ENCODE measurements at places on chromosomes 4 and X. TPM values are rescaled to one million over a fixed set of nuclear protein-coding genes. Genes with fewer than 3 reads are reported as not detected.

DNA sequence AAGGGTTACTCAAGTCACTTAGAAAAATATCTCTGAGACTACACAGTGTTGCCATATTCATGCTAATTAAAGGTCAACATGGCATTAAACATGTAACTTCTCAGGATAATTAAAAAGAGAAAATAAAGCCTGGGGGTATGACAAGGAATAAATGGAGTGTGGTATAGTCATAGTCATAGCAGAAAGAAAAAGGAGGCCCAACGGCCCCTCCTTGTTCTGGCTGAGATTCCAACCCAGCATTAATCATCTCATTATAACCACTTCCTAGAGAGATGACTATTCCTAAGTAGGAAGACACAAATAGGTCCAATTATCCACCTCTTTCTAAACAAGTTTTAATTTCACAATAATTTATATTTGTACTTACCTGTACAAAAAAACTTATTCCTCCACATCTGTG, 778.4 kb upstream of the AADAT start:
- H3K4me1 ChIP-seq = no peaks in the 10 kb centered on the region
- no peaks in the 10 kb centered on the region for H3K36me3 ChIP-seq
- H3K27me3 ChIP-seq = no peaks in the 10 kb centered on the region
- H3K27ac ChIP-seq = no peak overlapping the region
- no peak for DNase-seq

DNA sequence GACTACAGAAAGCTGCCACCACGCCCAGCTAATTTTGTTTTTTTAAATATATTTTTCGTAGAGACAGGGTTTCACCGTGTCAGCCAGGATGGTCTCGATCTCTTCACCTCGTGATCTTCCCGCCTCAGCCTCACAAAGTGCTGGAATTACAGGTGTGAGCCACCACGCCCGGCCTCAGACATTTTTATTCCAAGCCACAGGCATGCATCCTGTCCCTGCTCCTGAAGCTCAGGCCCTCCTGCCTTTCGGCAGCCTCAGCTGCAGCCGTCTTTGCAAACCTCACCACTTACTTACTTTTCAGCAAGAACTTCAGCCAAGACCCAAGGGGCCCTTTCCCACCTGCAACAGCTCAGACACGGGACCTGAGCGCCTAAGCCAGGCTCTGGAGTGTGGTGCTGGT, 26.0 kb downstream of the FAM53A start:
- no peaks in the 10 kb centered on the region for H3K27me3 ChIP-seq
- no peaks in the 10 kb centered on the region for H3K4me1 ChIP-seq
- H3K4me3 ChIP-seq = no peak overlapping the region
- H3K27ac ChIP-seq = no peak overlapping the region

DNA sequence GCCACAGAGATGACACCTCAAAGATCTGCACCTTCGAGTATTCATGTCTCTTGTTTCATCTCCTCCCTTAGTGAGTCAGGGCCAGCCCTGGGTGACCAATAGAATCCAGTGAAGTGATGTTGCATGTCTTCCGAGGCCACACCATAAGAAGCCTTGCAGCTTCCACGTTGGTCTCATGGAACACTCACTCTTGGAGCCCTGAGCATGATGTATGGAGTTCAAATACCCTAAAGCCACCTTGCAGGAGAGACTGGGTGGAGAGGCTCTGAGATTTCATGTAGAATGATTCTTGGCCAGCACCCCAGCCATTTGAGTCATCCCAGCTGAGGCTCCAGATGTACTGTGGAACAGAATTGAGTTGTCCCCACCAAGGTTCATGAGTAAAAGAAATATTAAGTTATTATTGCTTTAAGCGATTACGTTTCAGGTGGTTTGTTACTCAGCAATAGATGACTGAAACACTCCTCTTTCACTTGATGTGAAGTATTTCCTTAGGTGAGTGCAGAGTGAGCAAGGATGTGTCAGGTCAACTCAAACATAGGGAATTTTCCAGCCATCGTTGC, 5.0 kb upstream of the RP2 start:
- H3K27ac ChIP-seq = no peak overlapping the region
- no peak overlapping the region for H3K4me3 ChIP-seq
- no peak for DNase-seq
- H3K27me3 ChIP-seq = no peaks in the 10 kb centered on the region
- H3K4me1 ChIP-seq = no peaks in the 10 kb centered on the region
- no peaks in the 10 kb centered on the region for H3K36me3 ChIP-seq

DNA sequence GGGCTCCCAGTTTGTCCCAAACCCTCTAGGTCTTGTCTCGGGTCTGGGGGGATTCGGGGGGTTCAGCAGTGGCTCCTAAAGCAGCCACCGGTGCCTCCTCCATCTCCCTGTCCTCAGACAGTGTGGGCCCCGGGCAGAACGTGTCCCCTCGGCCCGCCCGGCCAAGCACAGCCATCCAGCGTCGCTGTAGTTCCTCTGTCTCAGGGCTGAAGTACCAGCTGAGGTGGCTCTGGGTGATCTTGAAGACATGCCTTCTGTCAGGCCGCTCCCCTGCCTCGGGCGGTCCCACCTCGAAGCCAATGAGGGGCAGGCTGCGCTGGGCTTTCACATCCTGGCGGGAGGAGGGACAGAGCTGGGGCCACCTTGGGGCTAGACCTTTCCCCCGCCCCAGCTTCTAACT, 5.9 kb downstream of the TSR2 start:
- H3K36me3 ChIP-seq = peaks cover 17% of the 10 kb centered on the region
- no peaks in the 10 kb centered on the region for H3K27me3 ChIP-seq
- no peak for DNase-seq
- no peak overlapping the region for H3K27ac ChIP-seq
- H3K4me3 ChIP-seq = no peak overlapping the region
- H3K4me1 ChIP-seq = peaks cover 11% of the 10 kb centered on the region

DNA sequence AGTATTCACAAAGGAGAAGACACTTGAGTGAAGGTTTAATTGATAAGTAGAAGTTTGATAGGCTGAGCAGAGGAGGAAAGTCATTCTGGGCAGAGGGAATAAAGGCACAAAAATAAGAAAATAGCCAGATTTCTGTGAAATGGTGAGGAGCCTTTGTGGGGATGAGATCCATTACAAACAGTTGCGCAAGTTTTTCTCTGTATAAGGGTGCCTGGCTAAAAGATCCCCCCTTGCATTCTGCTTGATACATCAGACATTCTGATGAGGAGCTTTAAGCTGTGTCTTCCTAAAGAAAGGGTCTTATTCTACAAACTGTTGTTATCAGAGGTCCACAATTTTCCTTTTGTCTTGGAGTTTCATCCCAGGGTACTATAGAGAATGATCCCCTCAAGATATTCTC, 112.0 kb downstream of the ARHGAP36 start:
- H3K36me3 ChIP-seq = no peaks in the 10 kb centered on the region
- no peak overlapping the region for H3K27ac ChIP-seq
- H3K4me1 ChIP-seq = no peaks in the 10 kb centered on the region
- no peak for DNase-seq
- H3K4me3 ChIP-seq = no peak overlapping the region
- peaks cover 18% of the 10 kb centered on the region for H3K27me3 ChIP-seq

DNA sequence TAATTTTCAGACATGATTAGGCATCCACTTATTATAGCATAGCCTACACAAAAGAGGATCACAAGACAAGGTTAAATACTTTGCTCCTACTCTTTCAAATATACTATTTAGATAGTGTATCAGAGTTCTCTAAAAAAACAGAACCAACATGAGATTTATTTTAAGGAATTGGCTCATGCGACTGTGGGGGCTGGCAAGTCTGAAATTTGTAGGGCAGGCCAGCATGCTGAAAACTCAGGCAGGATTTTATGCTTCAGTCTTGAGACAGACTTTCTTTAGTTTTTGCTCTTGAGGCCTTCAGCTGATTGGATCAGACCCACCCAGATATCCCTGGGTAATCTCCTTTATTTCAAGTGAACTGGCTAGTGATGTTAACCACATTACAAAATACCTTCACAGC, 169.5 kb downstream of the MAML3 start:
- no peak overlapping the region for H3K27ac ChIP-seq
- H3K27me3 ChIP-seq = no peaks in the 10 kb centered on the region
- H3K36me3 ChIP-seq = peaks cover 12% of the 10 kb centered on the region

GRCh38 chr4:27101126-27101525, 240.5 kb downstream of the STIM2 start:
- no peak for DNase-seq
- H3K4me1 ChIP-seq = peaks cover 10% of the 10 kb centered on the region
- H3K27ac ChIP-seq = no peak overlapping the region
- H3K27me3 ChIP-seq = no peaks in the 10 kb centered on the region
- no peak overlapping the region for H3K4me3 ChIP-seq

Gene PRICKLE3
- total RNA-seq = 4.2 TPM

- no peak overlapping the region for H3K4me3 ChIP-seq
- DNase-seq = no peak
- H3K27me3 ChIP-seq = no peaks in the 10 kb centered on the region
- H3K27ac ChIP-seq = no peak overlapping the region
Measured at GRCh38 chrX:115413246-115413878, 123.8 kb downstream of the LUZP4 start.

DNA sequence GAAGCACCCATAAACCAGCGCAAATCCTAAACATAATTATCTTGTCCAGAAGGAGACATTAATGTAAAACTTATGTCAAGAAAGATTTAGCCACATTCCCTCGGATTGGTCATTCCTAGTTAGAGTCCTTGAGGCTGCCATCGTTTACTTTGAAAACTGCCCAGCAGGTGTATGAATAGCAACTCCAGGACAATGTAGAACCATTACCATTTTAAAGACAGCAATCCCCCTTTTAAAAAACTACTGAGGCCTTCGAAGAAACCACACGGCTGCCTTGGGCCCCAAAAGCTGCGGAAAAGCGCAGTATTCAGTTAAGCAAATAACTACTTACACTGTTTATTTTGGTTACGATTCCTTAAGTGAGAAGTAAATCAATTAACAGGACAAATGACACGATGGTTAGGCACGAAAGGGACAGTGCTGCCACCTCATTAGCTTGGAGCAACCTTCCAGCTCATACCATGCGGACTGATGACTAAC, 822 bp upstream of the SGMS2 start:
- H3K27ac ChIP-seq = no peak overlapping the region
- H3K4me3 ChIP-seq = peak overlapping the region; percentile 97
- H3K36me3 ChIP-seq = no peaks in the 10 kb centered on the region

DNA sequence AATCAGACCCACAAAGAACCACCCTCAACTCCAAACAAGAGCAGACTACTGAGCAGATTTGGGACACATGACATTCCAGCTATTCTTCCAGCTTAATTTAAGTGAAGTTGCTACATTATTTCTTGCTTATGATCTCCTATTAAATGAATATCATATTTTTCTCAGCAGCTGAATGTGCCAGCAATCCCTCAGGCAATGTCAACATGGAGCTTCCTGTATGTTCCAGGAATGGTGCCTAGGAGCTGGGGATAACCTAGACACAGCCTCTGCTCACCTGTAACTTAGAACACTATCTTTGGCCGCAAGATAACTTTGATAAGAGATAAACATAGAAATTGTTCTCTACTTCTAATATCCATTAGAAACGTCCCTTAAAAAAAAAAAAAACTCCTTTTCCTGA, 274.4 kb upstream of the RASGEF1B start:
- no peaks in the 10 kb centered on the region for H3K36me3 ChIP-seq
- H3K4me1 ChIP-seq = peaks cover 8% of the 10 kb centered on the region
- no peak overlapping the region for H3K4me3 ChIP-seq
- no peak for DNase-seq
- no peaks in the 10 kb centered on the region for H3K27me3 ChIP-seq
- H3K27ac ChIP-seq = no peak overlapping the region

Gene JADE3
- 18.8 TPM for total RNA-seq

DNA sequence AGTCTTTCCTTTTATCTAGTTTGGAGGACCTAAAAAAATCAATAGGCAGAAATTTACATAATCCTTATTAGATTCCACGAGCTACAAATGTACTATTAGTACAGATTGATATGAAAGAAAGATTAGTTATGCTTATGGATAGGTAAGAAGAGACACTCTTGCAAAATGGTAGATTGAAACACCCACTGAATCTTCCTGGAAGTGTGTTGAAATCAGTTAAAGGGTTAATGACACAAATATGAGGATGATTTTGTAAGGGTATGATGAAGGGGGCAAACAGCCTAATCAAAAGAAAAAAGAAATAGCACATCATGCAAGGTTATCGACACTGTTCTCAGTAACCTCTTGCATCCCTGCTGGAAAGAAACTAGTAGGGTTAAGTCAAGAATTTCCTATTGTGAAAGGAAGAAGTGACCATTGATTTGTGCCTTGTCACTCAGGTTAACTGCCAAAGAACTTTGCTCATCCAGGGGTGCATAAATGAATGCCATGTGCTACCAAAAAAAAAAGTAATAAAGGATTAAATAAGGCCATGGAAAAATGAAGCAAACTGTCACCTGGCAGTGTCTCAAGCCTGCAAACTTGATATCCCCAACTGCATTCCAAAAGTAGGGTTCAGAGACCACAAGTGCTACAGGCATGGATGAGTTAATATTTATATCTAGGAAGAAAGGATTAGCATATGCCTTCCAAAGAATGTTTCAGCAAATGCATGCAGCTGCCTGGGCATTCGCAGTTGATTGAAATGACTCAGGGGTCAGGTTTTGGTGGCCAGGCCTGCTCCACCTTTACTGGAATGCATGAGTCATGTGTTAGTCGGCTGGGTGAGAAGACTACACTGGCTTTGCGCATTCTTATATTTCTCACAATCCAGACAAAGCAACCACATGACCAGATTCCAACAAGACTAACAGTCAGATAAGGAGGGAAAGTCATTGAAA, 78.3 kb upstream of the ATXN3L start:
- no peaks in the 10 kb centered on the region for H3K27me3 ChIP-seq
- peaks cover 23% of the 10 kb centered on the region for H3K4me1 ChIP-seq
- no peak for DNase-seq
- H3K36me3 ChIP-seq = peaks cover 8% of the 10 kb centered on the region
- H3K4me3 ChIP-seq = no peak overlapping the region

DNA sequence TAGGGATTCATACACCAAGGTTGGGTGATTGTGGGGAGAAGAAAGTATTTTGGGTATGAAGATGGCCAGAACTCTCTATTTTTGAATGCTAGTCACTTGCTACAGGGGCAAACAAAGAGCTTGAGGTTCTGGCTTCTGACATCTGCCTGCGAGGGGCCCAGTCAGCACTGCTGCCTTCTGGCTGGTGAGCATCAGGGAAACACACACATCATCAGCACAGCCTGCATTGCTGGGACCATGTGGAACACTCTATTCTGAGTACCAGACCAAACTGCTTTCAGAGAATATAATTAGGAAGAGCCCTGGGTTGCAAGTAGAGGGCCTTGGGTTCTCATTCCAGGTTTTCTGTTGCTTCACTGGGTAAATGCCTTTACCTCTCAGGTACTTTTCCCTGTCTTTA, 14.1 kb downstream of the TRPC5 start:
- no peak overlapping the region for H3K4me3 ChIP-seq
- H3K27ac ChIP-seq = no peak overlapping the region
- DNase-seq = no peak
- no peaks in the 10 kb centered on the region for H3K36me3 ChIP-seq
- H3K27me3 ChIP-seq = no peaks in the 10 kb centered on the region
- H3K4me1 ChIP-seq = peaks cover 5% of the 10 kb centered on the region

DNA sequence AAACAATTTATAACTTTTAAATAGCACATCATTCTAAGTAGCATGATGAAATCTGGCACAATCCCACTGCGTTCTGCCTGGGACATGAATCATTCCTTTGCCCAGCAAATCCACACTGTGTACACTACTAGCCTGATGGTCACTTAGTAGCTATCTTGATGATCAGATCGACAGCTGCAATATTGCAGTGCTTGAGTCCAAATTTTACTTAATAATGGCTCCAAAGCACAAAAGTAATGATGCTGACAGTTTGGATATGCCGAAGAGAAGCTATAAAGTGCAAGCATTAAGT, 86.6 kb upstream of the NPNT start:
- no peak for DNase-seq
- H3K27ac ChIP-seq = no peak overlapping the region
- H3K4me1 ChIP-seq = no peaks in the 10 kb centered on the region
- no peak overlapping the region for H3K4me3 ChIP-seq
- no peaks in the 10 kb centered on the region for H3K27me3 ChIP-seq

Gene FRMPD4
- total RNA-seq = 0.07 TPM
